Erythroblast (primary cell): ENCODE measurements at places on chromosomes 13 and 19.

DNA sequence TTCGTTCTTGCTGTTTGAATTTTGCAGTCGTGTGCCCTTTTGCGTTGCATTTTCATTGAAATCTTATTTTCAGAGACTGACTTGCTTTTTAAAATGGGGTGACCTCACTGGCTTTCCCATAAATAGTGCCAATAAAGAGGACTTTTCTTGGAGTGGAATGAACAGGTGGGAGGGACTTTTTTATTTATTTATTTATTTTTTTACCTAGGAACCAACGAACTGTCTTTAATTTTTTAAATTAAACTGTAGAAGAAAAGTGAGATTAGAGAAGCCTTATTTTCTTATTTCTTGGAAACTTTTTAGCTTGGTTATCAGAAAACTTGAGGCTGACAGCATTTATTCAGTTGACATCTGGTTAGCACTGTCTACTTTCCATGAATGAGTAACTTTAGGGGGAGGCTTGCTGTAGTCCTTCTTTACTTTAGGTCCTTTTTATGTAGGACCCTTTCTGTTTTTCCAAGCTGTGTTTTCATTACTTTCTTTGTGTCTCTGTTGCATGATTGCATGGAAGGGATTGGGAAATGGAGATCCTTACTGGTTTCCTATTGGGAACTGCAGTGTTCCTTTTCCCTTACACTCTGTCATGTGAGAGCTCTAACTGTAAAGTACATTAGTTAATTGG lies 1.7 kb downstream of the SLAIN1 start:
- DNase-seq, result peak; percentile 4

DNA sequence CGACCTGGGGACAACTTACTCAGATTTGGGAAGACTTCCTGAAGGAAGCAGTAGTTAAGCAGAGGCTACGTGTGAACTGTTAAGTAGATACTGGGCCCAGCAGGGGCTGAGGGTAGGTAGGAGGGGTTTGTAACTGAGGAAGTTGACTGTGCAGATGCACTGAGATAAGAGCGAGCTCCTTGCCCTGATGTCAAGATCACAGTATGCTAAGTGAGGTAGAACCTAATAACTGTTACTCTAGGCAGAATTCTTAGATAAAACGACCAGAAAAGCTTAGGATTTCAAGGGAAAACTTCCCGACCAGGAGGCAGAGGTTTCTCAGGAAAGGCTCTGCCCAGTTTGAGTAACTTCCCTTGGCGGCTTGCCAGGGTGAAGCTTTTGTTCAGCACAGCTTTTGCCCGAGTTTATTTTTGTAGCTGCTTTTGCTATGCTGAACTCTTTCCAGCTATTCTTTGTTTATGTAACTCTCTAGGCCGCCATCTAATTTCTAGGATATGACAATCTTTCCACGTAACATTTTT lies 632.1 kb downstream of the DIAPH3 start:
- peak; percentile 62 for DNase-seq

DNA sequence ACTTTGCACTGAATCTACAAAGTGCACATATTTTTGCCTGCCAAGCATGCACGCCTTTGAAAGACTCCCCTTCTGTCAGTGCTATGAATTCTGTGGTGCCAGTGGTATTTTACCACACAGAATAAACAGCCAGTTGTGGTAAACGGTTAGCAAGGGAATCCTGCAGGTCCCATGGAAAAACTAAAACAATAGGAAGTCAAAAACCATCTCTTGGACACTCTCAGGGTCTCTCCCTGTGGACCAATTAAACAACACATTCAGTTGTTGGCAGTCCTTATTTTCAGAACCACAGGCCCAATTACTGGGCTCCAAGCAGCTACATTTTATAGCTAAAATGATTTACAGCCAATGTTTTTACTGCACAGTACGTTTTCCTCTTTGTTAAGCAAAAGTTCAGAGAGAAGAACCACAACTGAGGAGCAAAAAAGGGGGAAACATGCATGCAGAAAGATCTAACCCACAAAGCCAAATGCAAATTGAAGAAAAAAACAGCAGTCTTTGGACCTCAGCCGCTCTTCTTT lies 116.9 kb downstream of the KCTD12 start:
- DNase-seq, result no peak

DNA sequence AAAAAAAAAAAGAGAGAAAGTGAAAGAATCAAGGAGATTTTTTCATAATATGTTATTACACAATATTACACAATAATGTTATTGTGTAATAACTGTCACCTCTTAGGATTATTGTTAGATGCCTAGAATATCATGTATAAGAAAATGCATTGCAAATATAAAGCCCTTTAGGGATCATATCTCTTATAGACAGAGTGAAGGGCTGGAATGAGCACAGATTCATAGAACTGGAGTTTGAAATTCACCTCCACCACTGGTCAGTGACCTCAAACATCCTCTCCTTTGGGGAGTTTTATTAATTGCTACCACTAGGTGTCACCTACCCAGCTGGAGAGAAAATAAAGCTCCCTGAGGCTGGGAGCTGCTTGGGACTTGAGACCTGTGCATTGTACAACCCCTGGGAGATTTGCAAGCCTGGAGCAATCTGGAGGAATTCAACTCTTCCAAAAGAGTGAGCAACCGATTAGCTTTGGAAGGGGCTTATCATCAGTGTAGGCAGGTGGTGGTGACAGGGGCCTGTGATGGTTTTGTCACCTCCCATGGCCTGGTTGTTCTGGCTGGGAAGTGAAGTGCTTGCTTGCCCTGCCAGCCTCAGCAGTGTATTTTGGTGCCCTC lies 30.3 kb upstream of the FRY start:
- peak; percentile 59 for DNase-seq

DNA sequence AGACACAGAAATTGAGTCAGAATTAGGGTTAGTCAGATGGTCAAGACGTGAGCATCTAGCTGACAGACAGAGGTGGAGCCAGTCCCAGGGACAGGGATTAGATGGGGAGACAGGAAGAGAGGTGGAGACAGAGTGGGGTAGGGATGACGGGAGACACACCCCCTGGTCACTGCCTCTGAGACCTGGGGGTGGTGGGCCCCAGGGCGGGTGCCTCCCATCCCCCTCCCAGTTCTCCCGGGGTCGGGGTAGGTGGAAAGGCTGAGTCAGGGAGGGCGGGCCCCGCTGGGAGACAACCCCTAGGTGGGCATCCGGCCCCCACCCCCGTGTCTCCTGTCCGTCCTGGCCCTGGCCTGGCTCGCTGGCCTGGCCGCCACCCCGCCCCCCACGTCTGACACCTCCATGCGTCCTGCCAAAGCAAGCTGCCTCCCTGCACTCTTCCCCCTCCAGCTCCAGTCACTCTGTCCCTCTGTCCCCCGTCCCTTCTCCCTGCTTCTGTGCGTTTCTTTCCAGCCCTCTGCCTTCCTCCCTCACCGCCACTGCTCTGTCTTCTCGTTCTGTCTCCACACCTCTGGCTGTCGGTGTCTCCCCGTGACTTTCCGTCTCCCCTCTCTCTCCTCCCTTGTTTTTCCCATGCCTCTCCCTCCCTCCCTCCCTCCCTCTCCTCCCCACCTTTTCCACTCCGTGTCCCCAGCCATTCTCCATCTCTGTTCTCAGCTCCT lies 15.1 kb downstream of the CCDC97 start:
- peak; percentile 21 for DNase-seq

DNA sequence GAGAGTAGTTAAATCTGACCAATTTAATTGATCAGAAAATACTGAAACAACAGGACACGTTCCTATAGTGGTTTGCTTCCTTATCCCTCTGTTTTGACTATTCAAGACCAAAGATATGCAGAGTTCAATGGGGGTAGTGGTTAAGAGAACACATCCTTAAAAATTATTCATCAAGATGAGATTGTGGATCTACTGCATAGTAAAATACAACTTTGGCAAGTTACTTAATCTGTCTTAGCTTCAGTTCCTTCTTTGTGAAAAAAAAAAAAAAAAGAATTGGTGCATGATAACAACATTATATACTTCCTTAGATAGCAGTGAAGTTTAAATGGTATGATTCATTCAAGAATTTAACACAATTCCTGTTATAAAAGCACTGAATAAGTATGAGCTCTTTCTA lies 552.1 kb downstream of the DCT start:
- DNase-seq, result no peak

- DNase-seq, result no peak
Measured at GRCh38 chr13:98054301-98054700, 88.6 kb upstream of the FARP1 start.

GRCh38 chr19:30328096-30328495 lies 44.1 kb upstream of the ZNF536 start:
- DNase-seq, result no peak

DNA sequence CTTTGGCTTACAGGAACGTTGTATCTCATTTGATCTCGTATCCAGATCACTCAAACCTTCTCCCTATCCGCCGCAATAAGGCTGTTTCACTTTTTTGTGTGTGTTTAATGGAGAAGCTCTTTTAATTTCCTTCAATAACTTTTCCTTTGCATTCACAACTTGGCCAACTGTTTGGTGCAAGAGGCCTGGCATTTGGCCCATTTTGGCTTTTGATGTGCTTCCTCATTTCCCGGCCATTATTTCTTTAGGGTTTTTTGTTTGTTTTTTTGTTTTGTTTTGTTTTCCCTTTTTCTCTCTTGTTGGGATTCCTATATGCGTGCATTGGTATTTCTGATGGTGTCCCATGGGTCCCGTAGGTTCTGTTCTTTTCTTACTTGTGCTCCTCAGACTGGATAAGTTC lies 6.1 kb upstream of the UPF3A start:
- DNase-seq, result no peak

- DNase-seq, result no peak
Measured at GRCh38 chr13:44516771-44517170, 59.4 kb downstream of the TSC22D1 start.

GRCh38 chr13:41122838-41123237 lies 9.8 kb downstream of the KBTBD6 start:
- no peak for DNase-seq
